ENCODE measurements at places on chromosomes 5 and 9.

- peak; percentile 63 for DNase-seq
Observed at GRCh38 chr9:126705767-126706697, 92.3 kb downstream of the LMX1B start.

DNA sequence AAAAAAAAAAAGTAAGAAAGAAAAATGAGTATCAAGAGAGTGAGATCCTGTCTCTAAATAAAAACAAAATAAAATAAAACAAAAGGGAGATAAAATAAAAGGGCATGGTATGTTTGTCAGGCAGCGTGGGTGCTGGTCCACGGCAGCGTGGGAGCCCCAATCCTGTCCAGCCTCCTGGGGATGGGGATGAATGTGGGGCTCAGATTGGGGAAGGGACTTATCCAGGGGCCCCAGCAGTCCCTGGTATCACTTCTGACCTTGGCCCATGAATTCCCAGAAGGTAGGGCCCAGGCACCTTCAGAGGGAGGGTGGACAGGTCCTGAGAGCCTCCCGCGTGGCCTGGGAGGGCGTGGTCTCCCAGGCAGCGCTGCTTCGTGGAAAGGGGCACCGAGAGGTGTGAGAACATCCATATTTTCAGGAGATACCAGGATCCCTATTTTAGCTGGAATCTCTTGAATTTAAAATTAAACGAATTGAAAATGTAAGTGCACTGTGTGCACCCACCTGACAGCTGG lies 71.2 kb downstream of the ZNF354C start:
- DNase-seq, result no peak

DNA sequence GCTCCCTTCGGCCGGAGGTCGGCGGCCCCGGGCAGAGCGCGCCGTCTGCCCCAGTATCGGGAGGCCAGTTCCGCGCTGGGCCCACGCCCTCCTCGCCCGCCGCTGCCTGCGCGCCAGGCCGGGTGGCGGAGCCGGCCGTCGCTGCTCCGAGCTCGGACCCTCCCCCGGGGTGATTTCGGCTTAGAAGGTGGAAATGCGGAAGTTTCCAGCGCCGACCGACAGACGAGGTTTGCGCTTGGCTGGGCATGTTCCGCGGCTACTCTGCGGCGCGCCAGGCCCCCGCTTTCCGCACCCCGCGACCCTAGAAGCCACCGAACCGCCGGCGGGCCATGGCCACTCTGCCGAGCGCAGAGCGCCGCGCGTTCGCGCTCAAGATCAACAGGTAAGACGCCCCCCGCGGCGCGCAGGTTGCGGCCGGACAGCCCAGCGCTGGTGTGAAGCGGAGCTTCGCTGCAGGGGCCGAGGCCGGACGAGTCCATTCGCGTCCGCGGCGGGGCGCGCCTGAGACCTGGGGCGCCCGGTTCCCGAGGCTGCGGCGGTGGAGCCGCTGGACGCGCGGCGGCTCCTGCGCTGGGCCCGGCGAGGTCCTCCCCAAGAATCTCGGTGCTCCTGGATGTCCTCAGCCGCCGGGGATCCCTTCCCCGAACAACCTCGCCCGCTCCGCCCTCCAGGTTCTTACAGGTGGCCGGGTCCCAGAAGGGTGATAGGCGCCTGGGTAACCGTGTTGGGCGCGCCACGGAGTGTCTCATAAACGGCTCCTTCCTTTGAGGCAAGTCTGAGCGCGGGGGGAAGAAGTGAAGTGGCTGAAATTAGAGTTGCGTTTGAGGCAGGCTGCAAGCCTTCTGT lies at the start of gene DOCK8:
Gene DOCK8 (plus strand): TSS at position 218 of the 846 bp plus-strand sequence. CDS start 112 bp downstream, at position 330.
- peak; percentile 17 for DNase-seq

DNA sequence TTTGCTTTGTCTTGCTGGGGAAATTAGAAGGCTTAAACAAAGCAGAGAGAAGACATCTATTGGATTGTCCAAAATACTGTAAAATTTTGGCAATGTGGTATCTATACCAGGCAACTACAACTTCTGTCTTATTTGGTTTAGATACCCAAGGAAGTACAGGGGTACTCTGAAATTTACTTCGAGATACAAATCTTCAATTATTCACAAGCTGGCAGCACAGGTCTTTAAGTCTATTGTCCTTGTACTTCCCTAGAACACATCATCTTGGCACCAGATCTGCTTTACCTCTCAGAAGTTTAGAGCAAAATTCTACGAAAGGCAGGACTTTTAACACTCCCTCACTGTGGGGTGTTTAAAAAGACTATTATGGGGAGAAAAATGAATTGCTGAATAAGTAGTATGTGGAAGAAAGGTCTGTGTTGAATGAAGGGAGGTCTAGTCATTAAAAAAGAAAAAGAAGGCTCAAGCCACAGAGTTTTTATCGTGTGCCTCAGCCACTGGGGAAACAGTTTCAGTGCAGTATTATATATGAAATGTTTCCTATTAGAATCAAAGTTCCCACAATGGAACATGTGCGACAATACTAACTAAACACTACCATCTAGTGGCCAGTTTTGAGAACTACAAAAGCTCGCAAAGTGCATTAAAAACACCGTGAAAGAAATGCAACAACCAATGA lies 93.7 kb downstream of the PDE4D start:
- no peak for DNase-seq

DNA sequence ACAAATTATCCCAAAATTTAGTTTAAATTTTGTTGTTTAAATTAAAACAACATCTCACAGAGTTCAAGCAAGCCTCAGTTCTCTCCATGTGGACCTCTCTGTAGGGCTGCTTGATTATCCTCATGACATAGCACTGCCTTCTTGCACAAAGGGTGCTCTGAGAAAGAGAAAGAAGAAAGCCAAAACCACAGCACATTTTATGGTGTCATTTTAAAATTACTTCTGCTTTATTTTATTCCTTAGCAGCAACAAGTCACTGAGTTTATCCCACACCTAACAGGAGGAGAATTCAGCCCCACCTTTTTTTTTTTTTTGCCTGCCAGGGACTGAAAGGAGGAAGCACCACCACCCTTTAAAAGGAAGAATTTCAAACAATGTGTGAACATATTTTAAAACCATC lies 12.8 kb upstream of the KCNV2 start:
- no peak for DNase-seq

- no peak for DNase-seq
Observed at GRCh38 chr5:54249210-54250028, 61.0 kb downstream of the ARL15 start.

DNA sequence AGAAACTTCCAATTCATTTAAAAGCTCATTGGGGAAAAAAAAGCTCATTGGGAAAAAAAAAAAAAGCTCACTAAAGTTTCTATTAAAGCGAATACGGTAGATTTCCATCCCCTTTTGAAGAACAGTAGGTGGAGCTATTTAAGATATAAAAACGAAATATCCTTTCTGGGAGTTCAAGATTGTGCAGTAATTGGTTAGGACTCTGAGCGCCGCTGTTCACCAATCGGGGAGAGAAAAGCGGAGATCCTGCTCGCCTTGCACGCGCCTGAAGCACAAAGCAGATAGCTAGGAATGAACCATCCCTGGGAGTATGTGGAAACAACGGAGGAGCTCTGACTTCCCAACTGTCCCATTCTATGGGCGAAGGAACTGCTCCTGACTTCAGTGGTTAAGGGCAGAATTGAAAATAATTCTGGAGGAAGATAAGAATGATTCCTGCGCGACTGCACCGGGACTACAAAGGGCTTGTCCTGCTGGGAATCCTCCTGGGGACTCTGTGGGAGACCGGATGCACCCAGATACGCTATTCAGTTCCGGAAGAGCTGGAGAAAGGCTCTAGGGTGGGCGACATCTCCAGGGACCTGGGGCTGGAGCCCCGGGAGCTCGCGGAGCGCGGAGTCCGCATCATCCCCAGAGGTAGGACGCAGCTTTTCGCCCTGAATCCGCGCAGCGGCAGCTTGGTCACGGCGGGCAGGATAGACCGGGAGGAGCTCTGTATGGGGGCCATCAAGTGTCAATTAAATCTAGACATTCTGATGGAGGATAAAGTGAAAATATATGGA lies at the start of gene PCDHGA12:
Gene PCDHGA12 (plus strand): TSS at position 176 of the 782 bp plus-strand sequence. CDS start 253 bp downstream, at position 429.
- no peak for DNase-seq

DNA sequence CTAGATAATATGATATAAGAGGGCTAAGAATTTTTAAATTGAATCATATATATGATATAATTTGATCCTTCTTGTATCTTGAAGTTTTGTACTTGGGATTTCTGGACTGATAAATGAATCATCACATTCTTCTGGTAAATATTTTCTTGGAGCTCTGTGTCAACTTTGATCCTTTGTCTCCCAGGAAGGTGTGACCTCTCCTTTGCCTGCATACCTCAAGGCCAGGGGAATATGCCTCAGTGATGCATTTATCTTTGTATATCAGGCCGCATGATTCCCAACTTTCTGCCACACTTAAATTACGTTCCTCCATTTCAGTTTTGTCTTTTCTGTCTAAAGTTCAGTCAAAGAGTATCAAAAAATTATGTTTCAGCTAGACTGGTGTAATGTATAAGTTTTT lies 101.2 kb downstream of the NLN start:
- no peak for DNase-seq

DNA sequence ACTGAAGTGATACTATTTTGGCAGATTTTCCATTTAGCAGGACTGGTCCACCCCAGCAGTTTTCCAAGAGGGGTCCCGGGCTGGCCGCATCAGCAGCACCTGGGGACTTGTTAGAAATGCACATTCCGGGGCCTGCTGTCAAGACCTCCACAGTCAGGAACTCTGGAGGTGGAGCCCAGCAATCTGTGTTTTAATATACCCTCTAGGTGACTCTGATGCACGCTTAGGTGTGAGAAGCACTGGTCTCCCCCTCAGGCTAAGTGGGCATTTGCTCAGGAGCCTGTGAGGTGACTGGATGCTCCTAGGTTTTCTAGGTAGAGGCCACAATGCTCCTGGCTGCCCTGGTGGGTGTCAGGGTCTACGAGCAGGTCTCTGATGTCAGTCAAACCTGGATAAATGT lies 81.7 kb downstream of the DCP2 start:
- DNase-seq, result no peak

GRCh38 chr5:116632890-116633289 lies 58.3 kb upstream of the SEMA6A start:
- DNase-seq, result no peak

GRCh38 chr5:142717582-142718215 lies 31.8 kb upstream of the FGF1 start:
- no peak for DNase-seq

DNA sequence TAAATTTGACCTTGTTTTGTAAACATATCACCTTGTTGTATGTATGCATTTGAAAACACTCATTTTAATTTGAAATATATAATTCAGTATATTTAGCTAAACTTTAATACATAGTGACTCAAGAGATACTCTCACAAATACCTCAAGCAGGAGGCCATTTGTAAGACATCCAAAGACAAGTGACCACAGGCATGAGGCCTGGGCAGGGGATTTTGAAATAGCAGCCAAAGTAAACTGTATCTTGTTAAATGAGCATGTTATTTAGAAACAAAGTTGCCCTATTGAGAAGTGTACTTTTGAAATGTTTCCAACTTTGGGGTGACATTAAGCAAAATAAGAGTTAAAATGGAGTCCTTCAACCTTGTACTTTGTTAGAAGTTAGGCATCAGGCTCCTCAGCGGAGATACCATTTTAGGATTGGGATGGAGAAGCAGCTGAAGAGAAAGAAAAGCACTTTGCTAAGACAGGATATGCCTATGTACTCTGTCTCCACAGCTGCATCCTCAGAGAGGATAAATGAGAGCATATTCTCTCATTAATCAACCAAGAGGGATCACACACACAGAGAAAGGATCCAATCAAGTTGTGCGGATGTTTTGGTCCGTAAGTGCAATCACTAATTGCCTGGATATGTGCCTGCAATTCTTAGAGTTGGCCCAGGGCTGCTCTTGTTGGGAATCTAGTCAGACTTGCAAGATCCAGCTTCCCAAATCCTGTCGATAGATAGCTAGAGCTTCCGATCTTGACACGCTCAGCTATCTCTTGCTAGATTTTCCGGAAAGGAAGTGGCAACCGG lies 157.5 kb upstream of the HAPLN1 start:
- DNase-seq, result no peak

DNA sequence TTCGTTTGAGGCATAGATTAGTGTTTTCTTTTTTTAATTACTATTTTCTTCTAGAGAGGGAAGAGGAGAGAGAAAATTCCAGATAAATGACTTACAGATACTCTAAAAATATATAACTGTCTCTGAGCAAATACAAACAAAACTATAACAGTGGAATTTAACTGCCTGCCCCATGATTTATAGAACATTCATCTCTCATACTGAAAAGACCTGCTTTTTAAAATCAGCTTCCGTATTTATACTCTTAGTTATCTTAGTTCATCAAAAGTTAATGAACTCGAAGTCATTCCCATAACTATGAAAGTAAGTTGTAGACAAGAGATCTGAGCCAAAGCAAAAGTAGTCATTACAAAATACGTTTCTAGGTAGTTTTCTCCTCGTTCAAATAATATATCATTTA lies 123.8 kb upstream of the DMRT1 start:
- DNase-seq, result no peak

DNA sequence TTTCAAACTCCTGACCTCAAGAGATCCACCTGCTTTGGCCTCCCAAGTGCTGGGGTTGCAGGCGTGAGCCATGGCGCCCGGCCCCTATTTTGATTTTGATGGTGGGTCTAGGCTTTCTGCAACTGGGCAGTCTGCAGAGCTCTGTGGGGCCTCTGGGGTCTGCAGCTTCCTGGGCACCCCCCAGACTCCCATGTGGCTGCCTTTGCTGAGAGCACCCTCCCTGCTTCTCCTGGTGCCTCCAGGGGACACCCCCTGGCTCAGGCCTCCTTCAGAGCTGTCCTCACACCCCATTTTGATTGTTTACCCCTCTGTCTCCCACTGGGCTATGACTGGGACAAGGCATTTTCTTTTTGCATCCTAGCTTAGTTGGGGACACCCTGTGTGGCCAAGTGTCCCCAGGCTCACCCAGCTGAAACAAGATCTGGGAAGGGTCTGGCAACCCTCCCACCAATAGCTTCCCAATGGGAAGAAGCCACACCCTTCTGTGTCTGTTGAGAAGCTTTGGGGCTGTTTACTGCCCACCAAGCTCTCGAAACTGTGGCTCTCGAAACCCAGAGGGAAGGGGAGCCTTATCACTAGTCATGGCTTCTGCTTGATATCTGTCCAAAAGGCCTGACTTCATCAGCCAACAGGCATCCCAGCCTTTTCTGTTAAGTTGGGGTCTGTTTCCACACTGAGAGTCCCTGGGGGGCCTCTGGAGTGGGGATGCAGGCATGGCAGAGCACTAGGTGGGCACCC lies 204.4 kb upstream of the IER5L start:
- no peak for DNase-seq

- no peak for DNase-seq
Observed at GRCh38 chr5:158451203-158451992, 592.5 kb upstream of the CLINT1 start.

GRCh38 chr5:160685695-160686094 lies 166.3 kb downstream of the ATP10B start:
- no peak for DNase-seq

- DNase-seq, result no peak
Observed at GRCh38 chr5:53834500-53834899, 274.1 kb downstream of the NDUFS4 start.

GRCh38 chr5:179306191-179307012 lies 38.9 kb downstream of the ADAMTS2 start:
- DNase-seq, result no peak

DNA sequence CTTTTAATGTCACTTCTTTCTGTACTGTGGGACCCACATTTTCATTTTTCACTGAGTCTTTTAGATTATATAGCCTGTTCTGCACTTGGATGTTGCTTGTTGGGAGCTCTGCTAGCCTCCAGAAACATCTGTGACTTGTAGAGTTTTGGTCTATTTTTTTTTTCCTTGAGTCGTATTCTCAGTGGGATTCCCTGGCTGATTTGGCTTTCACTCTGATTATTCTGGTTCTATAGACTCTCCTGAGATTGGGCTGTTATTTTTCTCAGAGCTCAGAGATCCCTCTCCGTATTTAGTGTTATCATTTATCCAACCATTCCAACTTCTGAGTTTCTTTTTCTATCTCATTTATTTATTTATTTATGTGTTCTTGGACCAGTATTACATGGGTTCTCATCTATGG lies 339.3 kb downstream of the FAM170A start:
- DNase-seq, result no peak

GRCh38 chr5:110631236-110631635 lies 95.2 kb downstream of the TMEM232 start:
- DNase-seq, result no peak
